ENCODE measurements at places on chromosomes 1 and 21. TPM values are rescaled to one million over a fixed set of nuclear protein-coding genes. Genes with fewer than 3 reads are reported as not detected.

GRCh38 chr1:99472893-99473292, 173.0 kb upstream of the PALMD start:
- no peak for DNase-seq

- no peak for DNase-seq
Observed at GRCh38 chr1:192869308-192869940, 60.6 kb downstream of the RGS2 start.

The FCRL3 gene
- not detected for total RNA-seq

The IPO9 gene
- 54.8 TPM for total RNA-seq

The HMGN2 gene
- 680 TPM for total RNA-seq

- DNase-seq = no peak
Observed at GRCh38 chr1:200968469-200969410, 54.8 kb downstream of the KIF21B start.

The PTGS2 gene
- 164 TPM for total RNA-seq

The MAN1C1 gene
- 0.05 TPM for total RNA-seq

DNA sequence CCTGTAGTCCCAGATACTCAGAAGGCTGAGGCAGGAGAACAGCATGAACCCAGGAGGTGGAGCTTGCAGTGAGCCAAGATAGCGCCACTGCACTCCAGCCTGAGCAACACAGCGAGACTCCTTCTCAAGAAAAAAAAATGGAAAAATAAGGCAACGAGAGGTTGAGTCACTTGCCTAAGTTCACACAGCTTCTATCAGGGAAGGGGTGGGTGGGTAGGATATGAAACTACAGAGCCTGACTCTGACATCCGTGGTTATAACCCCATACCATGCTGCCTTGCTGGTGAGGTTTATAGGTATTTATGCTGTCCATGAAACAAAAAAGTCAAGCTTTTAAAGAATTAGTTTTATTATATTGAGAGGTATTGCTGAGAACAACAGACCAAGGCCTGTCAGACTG, 61.5 kb upstream of the RAB4A start:
- no peak for DNase-seq

Measured in HFFc6 (cell line).